GM23248 (cell line): ENCODE measurements at places on chromosomes 3 and 15.

- DNase-seq = no peak
- no peaks in the 10 kb centered on the region for H3K36me3 ChIP-seq
- no peak overlapping the region for H3K4me3 ChIP-seq
- H3K27ac ChIP-seq = no peak overlapping the region
Measured at GRCh38 chr3:129658110-129658843, 51.8 kb upstream of the PLXND1 start.

- no peaks in the 10 kb centered on the region for H3K27me3 ChIP-seq
- no peaks in the 10 kb centered on the region for H3K4me1 ChIP-seq
- DNase-seq = no peak
- H3K36me3 ChIP-seq = no peaks in the 10 kb centered on the region
- H3K27ac ChIP-seq = no peak overlapping the region
Measured at GRCh38 chr3:182165234-182165633, 453.5 kb downstream of the SOX2 start.

- H3K36me3 ChIP-seq = no peaks in the 10 kb centered on the region
- H3K27me3 ChIP-seq = 0 out of 2 replicates have a peak, but pooled peaks cover 4% of the 10 kb centered on the region
- no peak overlapping the region for H3K4me3 ChIP-seq
- H3K4me1 ChIP-seq = no peaks in the 10 kb centered on the region
- H3K27ac ChIP-seq = no peak overlapping the region
- no peak for DNase-seq
Measured at GRCh38 chr3:172993412-172993811, 147.6 kb downstream of the SPATA16 start.

- peak overlapping the region; percentile 49 for H3K27ac ChIP-seq
- no peaks in the 10 kb centered on the region for H3K27me3 ChIP-seq
- H3K4me3 ChIP-seq = no peak overlapping the region
- peaks cover 17% of the 10 kb centered on the region for H3K4me1 ChIP-seq
- peak; percentile 53 for DNase-seq
Measured at GRCh38 chr15:48510976-48511375, 134.5 kb downstream of the FBN1 start.

- no peaks in the 10 kb centered on the region for H3K36me3 ChIP-seq
- no peaks in the 10 kb centered on the region for H3K27me3 ChIP-seq
- peaks cover 5% of the 10 kb centered on the region; the same call in 1 of the 2 replicates for H3K4me1 ChIP-seq
- no peak overlapping the region for H3K4me3 ChIP-seq
- no peak overlapping the region for H3K27ac ChIP-seq
- no peak for DNase-seq
Measured at GRCh38 chr3:78894787-78895186, 873.0 kb downstream of the ROBO1 start.

DNA sequence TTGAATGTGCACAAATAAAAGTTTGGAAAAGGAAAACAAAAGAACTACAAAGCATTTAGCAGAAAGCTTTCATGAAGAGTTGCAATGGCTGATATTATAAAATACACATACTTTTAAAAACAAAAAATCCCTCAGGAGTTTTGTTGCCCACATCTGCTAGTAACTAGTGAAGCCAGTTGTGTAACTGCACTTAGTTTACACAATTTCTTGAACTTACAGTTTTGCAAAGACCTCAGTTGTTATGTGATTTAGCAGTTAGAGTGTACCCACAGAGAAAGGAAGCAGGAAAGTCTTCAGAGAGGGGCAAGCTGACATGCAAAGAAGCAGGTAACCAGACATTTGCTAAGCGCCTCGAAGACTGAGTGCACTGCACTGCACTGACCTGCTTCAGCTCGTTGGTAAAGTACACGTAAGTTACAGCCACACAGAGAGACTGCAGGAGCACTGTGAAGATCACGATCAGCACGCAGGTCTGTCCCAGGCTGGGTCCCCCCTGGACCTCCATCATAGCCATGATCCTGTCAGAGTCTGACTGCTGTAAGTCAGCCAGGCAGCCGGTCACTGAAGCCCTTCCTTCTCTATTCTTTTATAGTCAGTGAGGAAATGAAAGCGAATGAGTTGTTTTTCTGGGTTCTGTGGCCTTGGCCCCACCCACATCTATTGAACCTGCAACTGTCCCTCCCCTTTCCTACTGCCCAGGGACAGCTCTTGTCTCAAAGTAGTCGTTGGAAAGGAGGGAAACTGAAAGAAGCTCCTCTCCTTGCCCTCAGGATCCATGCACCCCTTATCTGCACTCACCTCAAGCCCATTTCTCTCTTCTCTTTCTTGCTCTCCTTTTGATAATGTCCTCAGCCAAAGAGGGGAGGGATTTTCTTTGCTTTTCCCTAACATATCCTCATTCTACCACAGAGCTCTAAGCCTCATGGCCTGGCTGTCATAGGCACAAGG is at the start of gene TNFSF10:
Gene TNFSF10, minus strand, starts transcription at position 560 of the 948 bp plus-strand sequence. Its CDS starts 46 bp downstream, at position 514.
- no peak within 1 kb of the TSS for H3K27ac ChIP-seq
- peak within 1 kb of the TSS; percentile 44 for H3K4me3 ChIP-seq
- DNase-seq = peak; percentile 47
- no peaks in the 10 kb centered on the region for H3K36me3 ChIP-seq
- peaks cover 10% of the 10 kb centered on the region; the same call in 1 of the 2 replicates for H3K4me1 ChIP-seq

- H3K27me3 ChIP-seq = no peaks in the 10 kb centered on the region
- H3K4me1 ChIP-seq = no peaks in the 10 kb centered on the region
- no peak overlapping the region for H3K4me3 ChIP-seq
- H3K36me3 ChIP-seq = no peaks in the 10 kb centered on the region
- no peak for DNase-seq
Measured at GRCh38 chr3:9130345-9131305, 118.8 kb downstream of the SRGAP3 start.

- no peak overlapping the region for H3K27ac ChIP-seq
- no peaks in the 10 kb centered on the region for H3K4me1 ChIP-seq
- H3K36me3 ChIP-seq = no peaks in the 10 kb centered on the region
- H3K27me3 ChIP-seq = no peaks in the 10 kb centered on the region
- H3K4me3 ChIP-seq = no peak overlapping the region
Measured at GRCh38 chr3:31802981-31803740, 177.9 kb downstream of the OSBPL10 start.

DNA sequence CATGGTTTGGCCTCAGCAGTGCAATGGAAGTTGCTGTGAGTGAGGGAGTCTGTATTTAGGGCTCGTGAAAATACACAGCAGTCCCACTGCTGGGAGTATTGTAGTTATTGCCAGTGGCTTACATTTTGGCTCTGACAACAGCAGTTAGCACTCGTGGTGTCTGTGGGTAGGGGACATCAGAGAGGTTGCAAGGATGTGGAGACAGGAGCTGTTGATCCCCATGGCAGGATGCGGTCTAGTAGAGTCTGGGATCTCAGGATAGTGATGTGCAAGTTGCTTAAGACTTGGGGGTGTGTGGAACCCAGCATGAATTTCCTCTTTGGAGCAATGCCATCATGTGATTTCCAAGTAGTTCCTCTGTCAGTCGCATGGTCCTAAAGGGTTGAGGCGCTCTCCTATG is 59.9 kb downstream of the GALK2 start:
- no peaks in the 10 kb centered on the region for H3K27me3 ChIP-seq
- H3K36me3 ChIP-seq = 0 out of 2 replicates have a peak, but pooled peaks cover 8% of the 10 kb centered on the region
- H3K4me1 ChIP-seq = peaks cover 1% of the 10 kb centered on the region; the same call in 1 of the 2 replicates
- no peak overlapping the region for H3K4me3 ChIP-seq
- no peak overlapping the region for H3K27ac ChIP-seq

DNA sequence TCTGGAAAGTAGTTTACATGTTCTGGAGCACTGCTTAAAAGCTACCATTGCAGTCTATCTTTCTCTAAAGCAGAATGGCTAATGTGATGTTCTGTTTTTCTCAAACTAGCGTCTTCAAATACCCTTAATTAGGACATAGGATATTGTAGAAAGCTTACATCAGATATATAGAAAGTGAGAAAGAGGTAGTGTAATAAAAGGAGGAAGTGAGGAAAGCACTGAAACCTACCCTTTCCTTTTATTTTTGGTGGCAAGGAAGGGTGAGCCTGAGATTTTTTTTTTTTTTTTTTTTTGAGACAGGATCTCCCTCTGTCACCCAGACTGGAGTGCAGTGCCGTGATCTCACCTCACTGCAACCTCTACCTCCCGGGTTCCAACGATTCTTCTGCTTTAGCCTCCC is 9.4 kb downstream of the SENP2 start:
- DNase-seq = no peak
- no peaks in the 10 kb centered on the region for H3K27me3 ChIP-seq
- H3K27ac ChIP-seq = no peak overlapping the region
- peaks cover 17% of the 10 kb centered on the region for H3K36me3 ChIP-seq
- no peaks in the 10 kb centered on the region for H3K4me1 ChIP-seq

- DNase-seq = peak; percentile 68
- H3K4me1 ChIP-seq = peaks cover 27% of the 10 kb centered on the region
- H3K27ac ChIP-seq = peak overlapping the region; percentile 48; the same call in 1 of the 2 replicates
- H3K4me3 ChIP-seq = no peak overlapping the region
- no peaks in the 10 kb centered on the region for H3K27me3 ChIP-seq
Measured at GRCh38 chr15:31472636-31473384, 146.2 kb downstream of the KLF13 start.

- no peaks in the 10 kb centered on the region for H3K36me3 ChIP-seq
- H3K4me1 ChIP-seq = peaks cover 7% of the 10 kb centered on the region
- DNase-seq = no peak
- no peaks in the 10 kb centered on the region for H3K27me3 ChIP-seq
- peak overlapping the region; percentile 59 for H3K4me3 ChIP-seq
Measured at GRCh38 chr3:51500632-51501131, 867 bp upstream of the DCAF1 start.

- no peak overlapping the region for H3K4me3 ChIP-seq
- no peak overlapping the region for H3K27ac ChIP-seq
- H3K36me3 ChIP-seq = no peaks in the 10 kb centered on the region
- DNase-seq = no peak
Measured at GRCh38 chr15:60563539-60564404, 84.8 kb upstream of the ICE2 start.

DNA sequence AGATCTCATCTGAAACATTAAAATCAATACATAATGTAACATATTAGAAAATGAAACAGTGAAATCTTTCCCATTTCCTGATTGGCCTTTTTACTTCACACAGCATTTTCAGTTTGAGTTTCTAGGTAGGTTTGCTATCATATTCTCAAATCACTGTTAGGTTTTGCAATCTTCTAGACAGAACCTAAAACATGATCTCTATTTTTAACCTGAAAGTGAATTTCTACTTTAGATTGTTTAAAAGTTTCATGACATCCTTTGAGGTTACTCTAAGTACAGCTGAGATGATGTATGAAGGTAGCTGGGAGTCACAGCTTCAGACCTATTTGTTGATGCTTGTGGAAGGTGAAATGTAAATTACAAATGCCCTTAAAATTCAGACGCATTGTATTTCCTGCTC is 118.4 kb upstream of the GPR149 start:
- H3K36me3 ChIP-seq = no peaks in the 10 kb centered on the region
- no peak for DNase-seq
- no peak overlapping the region for H3K4me3 ChIP-seq
- H3K4me1 ChIP-seq = no peaks in the 10 kb centered on the region

DNA sequence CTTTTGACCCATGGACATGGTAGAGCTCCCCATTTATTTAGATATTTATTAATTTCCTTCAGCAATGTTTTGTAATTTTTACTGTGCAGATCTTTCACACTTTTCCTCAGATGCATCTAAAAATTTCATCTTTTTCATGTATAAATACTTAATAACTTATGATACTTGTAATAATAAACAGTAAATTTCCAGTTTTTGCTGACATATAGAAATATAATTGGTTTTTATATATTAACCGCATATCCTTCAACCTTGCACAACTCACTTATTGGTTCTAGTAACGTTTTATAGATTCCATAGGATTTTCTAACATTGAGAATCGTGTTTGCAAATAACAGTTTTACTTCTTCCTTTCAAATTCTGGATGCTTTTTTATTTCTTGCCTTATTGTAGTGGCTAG is 3.5 kb upstream of the ZNF621 start:
- no peaks in the 10 kb centered on the region for H3K27me3 ChIP-seq
- no peaks in the 10 kb centered on the region for H3K36me3 ChIP-seq
- peaks cover 17% of the 10 kb centered on the region for H3K4me1 ChIP-seq
- no peak for DNase-seq
- no peak overlapping the region for H3K27ac ChIP-seq

DNA sequence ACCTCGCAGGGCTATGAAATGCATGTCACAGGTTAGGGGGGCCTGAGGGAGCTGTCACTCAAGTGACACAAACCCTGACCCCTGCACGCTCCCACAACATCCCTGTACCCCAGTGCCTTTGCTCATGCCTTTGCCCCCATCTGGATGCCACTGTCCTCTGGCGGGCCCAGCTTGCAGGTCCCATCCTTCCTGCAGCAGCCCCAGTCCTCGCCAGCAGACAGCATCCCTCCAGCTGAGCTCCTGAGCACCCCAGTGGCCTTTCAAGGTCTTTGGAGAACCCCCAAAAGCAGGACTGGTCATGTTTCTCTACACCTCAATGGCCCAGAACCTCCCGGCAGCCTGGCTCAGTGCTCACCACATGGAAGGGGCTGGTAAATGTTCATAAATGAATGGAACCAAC is 170.4 kb downstream of the ADAMTS17 start:
- no peaks in the 10 kb centered on the region for H3K27me3 ChIP-seq
- H3K27ac ChIP-seq = no peak overlapping the region
- H3K4me1 ChIP-seq = no peaks in the 10 kb centered on the region
- H3K4me3 ChIP-seq = no peak overlapping the region
- DNase-seq = no peak

DNA sequence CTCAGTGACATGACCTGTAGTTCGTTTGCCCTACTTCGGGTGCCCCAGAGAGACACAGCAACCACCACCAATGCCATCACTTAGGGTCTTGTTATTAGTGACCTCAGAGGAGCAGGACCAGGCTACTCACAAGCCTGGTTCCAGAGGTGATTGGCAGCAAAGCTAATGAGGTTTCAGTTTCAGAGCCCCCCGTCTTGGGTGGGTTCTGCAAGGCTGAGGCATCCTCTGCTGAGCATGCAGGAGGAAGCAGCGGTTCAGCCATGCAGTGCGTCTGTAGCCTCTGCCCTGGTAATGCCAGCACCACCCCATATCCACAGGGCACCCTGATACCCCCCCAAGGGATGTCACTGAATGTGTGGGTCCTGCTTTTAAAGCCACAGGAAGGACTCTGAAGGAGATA is 39.0 kb upstream of the ITGA11 start:
- no peak overlapping the region for H3K27ac ChIP-seq
- H3K36me3 ChIP-seq = no peaks in the 10 kb centered on the region
- H3K27me3 ChIP-seq = no peaks in the 10 kb centered on the region

GRCh38 chr3:65473736-65474135 is 565.0 kb downstream of the MAGI1 start:
- 0 out of 2 replicates have a peak, but pooled peaks cover 4% of the 10 kb centered on the region for H3K36me3 ChIP-seq
- no peak overlapping the region for H3K27ac ChIP-seq
- H3K4me1 ChIP-seq = peaks cover 10% of the 10 kb centered on the region; the same call in 1 of the 2 replicates
- H3K4me3 ChIP-seq = no peak overlapping the region
- H3K27me3 ChIP-seq = no peaks in the 10 kb centered on the region

- H3K27ac ChIP-seq = no peak overlapping the region
- H3K27me3 ChIP-seq = no peaks in the 10 kb centered on the region
- no peak overlapping the region for H3K4me3 ChIP-seq
- peak; percentile 48 for DNase-seq
- H3K36me3 ChIP-seq = peaks cover 6% of the 10 kb centered on the region; the same call in 1 of the 2 replicates
- peaks cover 19% of the 10 kb centered on the region for H3K4me1 ChIP-seq
Measured at GRCh38 chr3:45980819-45981218, 14.8 kb downstream of the FYCO1 start.

- no peaks in the 10 kb centered on the region; the same call in 1 of the 2 replicates for H3K4me1 ChIP-seq
- no peaks in the 10 kb centered on the region for H3K36me3 ChIP-seq
- H3K27me3 ChIP-seq = peaks cover 28% of the 10 kb centered on the region
- no peak overlapping the region for H3K27ac ChIP-seq
- H3K4me3 ChIP-seq = no peak overlapping the region
Measured at GRCh38 chr3:42892169-42892568, 13.8 kb upstream of the ZNF662 start.

- no peak overlapping the region for H3K4me3 ChIP-seq
- no peaks in the 10 kb centered on the region for H3K27me3 ChIP-seq
- H3K36me3 ChIP-seq = no peaks in the 10 kb centered on the region
- H3K27ac ChIP-seq = no peak overlapping the region
- DNase-seq = peak; percentile 78
- H3K4me1 ChIP-seq = peaks cover 7% of the 10 kb centered on the region; the same call in 1 of the 2 replicates
Measured at GRCh38 chr15:38690719-38691332, 126.2 kb upstream of the RASGRP1 start.
